ENCODE measurements at places on chromosomes 3 and 15.

DNA sequence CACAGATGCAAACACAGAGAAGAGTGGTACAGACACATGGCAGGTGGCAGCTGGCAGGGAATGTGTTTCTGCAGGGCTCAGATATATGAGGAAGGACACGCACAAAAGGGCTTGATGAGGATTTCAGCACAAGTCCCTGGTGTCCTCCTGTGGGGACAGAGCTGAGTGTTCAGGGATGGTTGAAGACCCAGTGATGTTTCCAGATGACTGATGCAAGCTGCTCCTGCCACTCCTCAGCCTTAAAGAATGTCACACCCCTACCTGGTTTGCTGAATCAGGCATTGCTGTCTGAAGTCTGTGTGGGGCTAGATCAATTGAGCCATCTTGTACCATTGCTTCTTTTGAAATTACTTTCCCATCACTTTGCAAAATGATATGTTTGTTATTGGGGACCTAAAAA, 40.2 kb downstream of the TNFAIP8L3 start:
- no peak for DNase-seq

DNA sequence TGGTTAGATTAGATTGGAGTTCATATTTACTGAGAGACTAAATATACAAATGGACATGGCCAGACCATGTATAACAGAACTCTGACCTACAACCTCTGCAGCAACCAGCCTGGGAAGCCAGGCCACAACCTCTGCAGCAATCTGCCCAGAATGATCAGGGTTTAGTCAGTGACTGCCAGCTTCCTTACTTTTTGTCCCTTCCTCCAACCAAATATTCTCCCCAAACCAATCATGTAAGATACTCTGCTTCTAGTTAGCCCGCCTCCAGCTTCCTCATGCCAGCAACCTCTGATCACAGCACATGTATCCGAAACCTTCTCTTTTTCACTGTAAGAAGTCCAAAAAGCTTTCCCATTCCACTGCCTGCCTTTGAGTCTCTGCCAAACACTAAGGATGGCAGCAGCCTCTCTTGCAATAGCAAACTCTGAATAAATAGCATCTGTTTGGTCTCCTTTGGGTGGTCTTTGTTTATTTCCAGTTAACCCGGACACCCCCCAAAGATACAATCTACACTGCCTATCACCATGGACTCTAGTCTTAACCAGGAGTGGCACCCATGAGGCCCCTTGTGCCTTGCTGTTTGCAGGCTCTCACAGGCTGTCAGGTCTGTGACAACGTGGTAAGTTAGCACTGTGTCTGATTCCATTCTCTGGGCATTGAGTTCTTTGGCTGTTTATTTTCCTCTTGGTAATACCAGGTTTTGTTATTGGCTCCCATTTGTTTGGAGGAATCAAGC, 102.2 kb downstream of the ERC2 start:
- no peak for DNase-seq

- no peak for DNase-seq
Measured at GRCh38 chr3:107221856-107222255, 155.4 kb upstream of the CCDC54 start.

- no peak for DNase-seq
Measured at GRCh38 chr15:75199357-75199940, 2.2 kb upstream of the C15orf39 start.

DNA sequence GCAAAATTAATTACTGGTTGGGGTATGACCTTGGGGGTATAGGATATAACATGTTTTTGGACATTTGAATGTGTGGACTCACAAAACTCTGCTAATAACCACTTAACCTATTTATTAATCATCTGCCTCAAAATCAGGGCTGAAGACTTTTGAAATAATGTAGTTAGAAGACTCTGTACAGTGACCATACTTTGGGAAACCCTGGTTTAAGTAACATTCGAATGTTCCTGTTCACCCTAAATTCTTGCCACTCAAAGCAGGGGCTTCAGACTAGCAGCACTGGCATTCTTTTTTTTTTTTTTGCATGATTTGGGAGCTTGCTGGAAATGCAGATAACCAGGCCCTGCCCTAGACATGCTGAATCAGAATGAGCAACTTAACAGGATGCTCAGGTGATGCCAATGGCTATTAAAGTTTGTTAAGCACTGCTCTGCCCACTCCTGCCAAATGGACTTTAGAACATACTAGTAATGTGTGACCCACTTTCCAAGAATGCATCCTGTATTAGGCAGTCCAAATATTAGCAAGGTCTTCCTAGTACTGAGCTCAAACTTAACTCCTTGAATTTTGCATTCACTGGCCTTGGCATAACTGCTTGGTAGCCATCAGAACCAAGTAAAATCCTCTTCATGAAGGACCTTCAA, 12.7 kb upstream of the ST3GAL6 start:
- no peak for DNase-seq

DNA sequence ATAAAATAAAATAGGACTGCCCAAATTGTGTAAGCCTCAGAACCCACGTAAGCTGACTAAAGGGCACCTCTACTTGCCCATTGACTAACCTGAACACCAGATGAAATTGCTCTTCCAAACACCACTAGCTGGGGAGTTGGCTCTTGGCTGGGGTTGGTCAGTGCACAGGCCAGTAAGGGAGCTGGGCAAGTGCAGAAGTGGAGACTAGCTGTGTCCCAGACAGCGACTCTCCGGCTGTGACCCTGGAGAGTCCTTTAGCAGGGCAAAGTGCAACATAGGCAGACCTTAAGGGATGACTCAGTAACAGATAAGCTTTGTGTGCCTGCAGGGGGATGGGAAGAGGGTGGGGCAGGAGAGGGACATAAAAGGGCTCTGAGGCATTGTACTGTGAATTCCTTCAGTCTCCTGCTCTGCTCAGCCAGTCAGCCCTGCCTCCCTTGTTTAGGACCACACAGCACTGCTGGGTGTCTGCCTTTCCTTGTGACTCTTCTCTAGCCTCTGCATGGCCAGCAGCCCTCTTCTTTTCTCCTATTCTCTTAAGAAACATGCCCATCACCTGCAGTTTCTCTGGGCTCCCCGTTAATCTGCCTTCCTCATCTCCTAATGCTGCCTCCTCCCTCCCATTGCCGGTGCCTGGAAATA, 13.2 kb downstream of the NR1I2 start:
- DNase-seq: no peak

DNA sequence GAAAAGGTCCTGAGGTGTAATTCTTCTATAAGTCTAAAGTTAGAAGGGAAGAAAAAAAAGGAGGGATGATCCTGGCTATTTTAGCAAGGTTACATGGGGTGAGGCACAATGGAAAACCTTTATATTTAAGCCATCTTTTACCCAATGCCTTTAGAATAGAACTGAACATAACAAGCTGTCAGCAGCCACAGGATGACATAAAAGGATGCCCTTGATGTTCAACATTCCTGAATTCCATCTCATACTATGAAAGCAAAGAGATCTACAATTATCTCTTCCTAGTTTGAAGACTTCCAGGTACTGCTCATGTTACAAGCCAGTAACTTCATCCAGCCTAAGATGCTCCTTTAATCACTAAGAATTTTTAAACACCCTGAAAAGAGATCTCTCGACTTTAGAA, 26.9 kb downstream of the NEK10 start:
- no peak for DNase-seq

DNA sequence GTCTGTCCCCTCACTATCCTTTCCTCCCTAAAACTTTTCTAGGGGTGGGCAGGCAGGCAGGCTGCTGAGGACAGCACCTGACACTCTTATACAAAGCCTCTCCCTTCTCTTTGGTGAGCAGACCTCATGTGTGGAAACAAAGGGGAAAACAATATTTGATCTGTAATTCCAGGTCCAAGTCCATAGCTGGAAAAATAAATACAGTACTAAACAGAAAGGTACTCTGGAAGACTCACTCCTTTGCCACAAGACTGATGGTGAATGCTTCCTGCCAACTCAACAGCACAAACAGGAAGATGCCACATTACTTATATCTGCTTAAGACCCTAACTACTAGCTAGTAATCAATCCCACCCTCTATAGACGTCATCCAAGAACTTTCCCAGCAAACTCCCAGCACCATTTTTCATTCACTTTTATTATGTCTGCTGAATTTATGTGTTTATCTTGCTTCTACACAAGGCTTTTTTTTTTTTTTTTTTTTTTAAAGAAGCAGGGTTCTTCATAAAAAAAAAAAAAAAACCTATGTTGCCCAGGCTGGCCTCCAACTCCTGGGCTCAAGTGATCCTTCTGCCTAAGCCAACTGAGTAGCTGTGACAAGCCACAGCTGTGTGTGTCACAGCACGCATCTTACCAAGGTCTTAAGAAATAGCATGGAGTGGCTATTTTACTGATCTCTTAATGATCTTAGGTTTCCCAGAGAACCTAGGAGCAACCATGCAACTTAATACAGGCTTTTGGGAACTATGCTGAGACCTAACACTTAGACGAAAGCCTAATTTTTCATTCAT, 44.2 kb upstream of the CSPG5 start:
- no peak for DNase-seq

GRCh38 chr3:110016235-110016815, 679.0 kb upstream of the DPPA4 start:
- no peak for DNase-seq

GRCh38 chr3:187210545-187211327, 13.4 kb downstream of the RTP1 start:
- peak; percentile 42 for DNase-seq

- no peak for DNase-seq
Measured at GRCh38 chr3:4061195-4061594, 242.0 kb upstream of the SETMAR start.

GRCh38 chr15:92078270-92078669, 224.8 kb downstream of the SLCO3A1 start:
- DNase-seq: no peak

GRCh38 chr15:51328926-51329325, 9.5 kb downstream of the CYP19A1 start:
- no peak for DNase-seq

DNA sequence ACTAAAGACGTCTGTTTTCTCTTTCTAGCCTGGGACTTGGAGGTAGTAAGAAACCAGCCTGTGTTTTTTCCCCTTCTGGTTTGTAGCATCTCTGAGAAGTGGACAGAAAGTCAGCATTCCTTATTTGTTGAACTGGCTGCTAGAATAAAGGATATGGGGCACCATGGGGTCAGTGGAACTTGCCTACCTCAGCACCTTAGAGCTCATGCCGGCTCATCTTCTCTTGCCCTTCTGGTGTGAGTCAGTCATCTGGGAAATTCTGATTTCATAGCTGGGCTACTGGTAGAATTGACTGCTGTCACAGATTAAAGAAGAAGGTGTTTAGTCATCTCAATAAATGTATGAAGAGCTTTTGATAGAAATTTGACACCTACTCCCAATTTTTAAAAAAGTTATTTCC, 202.7 kb upstream of the TOPAZ1 start:
- no peak for DNase-seq

DNA sequence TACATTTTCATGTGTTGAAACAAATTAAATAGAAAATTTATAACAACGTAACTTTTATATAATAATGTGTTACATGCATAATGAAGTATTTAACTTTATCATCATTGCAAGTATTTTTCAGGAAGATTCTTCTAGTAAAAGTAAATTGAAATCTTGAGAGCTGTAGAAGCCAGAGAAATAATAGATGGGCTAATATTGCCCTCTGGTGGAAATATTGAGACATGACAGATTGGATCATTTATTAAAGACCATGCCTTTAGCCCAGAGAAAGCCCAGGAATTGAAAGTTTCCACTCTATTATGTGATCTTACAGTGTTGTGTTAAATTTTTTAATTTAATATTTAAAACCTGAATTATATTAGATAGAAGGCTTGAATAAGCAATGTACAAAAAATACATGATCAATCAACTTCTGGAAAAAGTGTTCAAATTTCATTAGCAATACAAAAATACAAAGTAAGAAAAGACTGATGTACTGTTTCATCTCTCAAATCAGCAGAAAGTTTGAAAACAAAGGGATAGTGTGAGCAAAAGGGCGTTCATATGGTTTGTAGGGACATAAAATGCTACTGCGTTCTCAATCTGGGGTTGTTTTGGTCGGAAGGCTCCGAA, 52.7 kb upstream of the SPTSSB start:
- DNase-seq: no peak

GRCh38 chr15:63990454-63990853, 55.8 kb downstream of the DAPK2 start:
- DNase-seq: no peak

GRCh38 chr3:67685499-67685898, 31.1 kb upstream of the SUCLG2 start:
- no peak for DNase-seq

GRCh38 chr3:74469151-74469550, 145.3 kb downstream of the CNTN3 start:
- DNase-seq: peak; percentile 61

- DNase-seq: no peak
Measured at GRCh38 chr15:26635105-26635504, 137.8 kb downstream of the GABRB3 start.

- no peak for DNase-seq
Measured at GRCh38 chr3:52229656-52230055, 4.2 kb upstream of the TLR9 start.

- DNase-seq: no peak
Measured at GRCh38 chr3:22175947-22176346, 424.9 kb upstream of the ZNF385D start.

- DNase-seq: no peak
Measured at GRCh38 chr15:47505712-47506328, 211.5 kb upstream of the SEMA6D start.

- no peak for DNase-seq
Measured at GRCh38 chr3:102156426-102156825, 278.4 kb upstream of the ZPLD1 start.
